ENCODE measurements at places on chromosomes 5 and 9.

GRCh38 chr5:177329883-177330282, 18.2 kb upstream of the MXD3 start:
- DNase-seq = no peak

DNA sequence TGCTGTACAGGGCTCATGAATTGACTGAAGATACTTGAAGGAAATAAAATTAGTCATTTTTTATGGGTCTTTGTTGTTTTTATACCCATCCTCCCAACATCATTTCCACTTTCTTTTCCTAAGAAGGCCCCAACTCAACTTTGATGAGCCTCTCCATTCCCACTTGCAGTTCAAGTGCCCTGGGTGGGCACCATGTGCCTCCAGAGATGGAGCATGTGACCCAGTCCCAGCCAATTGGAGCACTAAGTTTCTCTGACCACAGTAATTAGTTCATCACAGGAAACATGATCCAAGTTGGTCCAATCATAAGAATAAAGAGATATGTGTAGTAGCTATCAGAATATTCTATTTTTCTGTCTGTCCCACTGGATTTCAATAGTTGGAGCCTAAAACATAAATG, 46.9 kb downstream of the HTR4 start:
- no peak for DNase-seq

- no peak for DNase-seq
Observed at GRCh38 chr5:142726188-142726731, 40.4 kb upstream of the FGF1 start.

GRCh38 chr5:6544561-6544935, 88.3 kb downstream of the NSUN2 start:
- DNase-seq = no peak

GRCh38 chr9:125161284-125161918, 18.1 kb upstream of the SCAI start:
- no peak for DNase-seq

- DNase-seq = no peak
Observed at GRCh38 chr5:65098393-65098792, 329.7 kb downstream of the CWC27 start.

DNA sequence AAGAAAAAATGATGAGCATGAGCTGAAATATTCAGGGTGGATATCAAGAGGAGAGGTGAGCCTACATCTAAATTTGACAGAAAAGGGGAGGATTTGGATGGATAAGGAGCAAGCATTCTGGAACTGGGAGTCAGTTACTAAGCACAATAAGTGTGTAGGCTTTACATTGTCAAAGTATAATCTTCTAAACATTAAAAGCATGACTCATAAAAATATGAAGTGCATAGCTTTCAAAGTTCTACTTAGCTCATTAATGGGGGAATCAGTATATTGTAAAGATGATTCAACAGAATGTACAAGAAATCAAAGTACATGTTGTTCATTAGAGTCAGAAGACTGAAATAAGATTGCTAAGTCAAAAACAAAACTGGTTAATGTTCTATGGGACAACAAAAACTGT, 248.0 kb upstream of the GAS1 start:
- DNase-seq = no peak

- no peak for DNase-seq
Observed at GRCh38 chr9:27453860-27454553, 70.1 kb upstream of the IFNK start.

DNA sequence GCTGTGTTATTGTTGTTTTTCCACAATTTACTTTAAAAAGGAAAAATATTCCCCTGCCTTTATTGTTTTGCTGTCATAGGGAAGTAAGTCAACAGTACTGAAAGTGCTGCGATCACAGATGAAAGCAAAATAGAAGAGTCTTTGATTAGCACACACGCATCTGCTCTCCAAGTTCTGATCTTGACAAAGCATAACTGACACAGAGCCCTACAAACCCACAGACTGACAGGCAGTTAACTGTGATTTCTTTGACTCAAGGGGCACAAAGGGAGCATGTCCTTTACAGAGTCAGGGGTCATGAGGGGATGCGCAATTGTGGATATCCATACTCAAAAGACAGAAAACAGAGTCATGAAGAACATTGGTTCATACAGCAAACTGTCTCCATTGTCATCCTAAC, 123.7 kb downstream of the SNCAIP start:
- no peak for DNase-seq

GRCh38 chr5:168897387-168898122, 318.4 kb upstream of the PANK3 start:
- no peak for DNase-seq

- DNase-seq = no peak
Observed at GRCh38 chr9:7358876-7359275, 440.7 kb downstream of the DMAC1 start.

DNA sequence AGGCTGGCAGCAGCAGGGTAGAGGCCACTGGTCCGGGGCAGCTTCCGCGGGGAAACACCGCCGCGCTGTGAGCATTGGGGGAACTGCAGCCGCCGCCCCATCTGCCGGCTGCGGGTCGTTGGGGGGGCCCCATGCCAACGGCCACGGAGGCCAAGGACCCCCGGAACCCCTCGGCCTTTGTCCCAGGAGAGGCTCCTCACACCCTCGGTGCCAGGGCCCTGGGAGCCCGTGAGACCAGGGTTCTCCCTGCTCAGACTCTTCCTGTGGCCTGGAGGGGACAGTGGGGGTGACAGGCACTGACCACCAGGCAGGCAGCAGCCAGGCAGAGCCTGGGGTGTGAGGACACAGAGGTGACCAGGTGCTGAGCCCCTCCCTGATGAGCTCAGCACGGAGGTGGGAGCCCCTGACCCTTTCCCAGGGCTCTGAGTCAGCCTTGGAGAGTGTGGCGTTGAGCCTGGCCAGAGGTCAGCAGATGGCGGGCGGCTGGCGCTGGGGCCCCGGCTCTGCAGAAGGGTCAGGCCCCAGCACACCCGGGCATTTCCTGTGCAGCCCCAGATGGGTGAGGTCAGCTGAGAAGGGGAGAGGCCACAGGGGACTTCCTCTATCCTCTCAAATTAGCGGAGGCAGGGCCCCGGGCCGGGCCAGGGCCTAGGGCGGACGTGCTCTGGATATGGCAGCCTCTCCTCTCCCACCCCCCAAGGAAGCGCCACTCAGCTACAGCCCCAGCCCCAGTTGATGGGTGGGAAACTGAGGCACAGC, 17.9 kb upstream of the EGFL7 start:
- DNase-seq = peak; percentile 84

GRCh38 chr5:115649541-115649940, 23.7 kb upstream of the TMED7 start:
- no peak for DNase-seq

- DNase-seq = peak; percentile 49
Observed at GRCh38 chr9:111926421-111926875, 29.8 kb downstream of the UGCG start.

GRCh38 chr5:172874647-172875504, 40.8 kb downstream of the ERGIC1 start:
- DNase-seq = no peak

- DNase-seq = peak; percentile 21
Observed at GRCh38 chr9:105385381-105385985, 62.4 kb upstream of the FSD1L start.

DNA sequence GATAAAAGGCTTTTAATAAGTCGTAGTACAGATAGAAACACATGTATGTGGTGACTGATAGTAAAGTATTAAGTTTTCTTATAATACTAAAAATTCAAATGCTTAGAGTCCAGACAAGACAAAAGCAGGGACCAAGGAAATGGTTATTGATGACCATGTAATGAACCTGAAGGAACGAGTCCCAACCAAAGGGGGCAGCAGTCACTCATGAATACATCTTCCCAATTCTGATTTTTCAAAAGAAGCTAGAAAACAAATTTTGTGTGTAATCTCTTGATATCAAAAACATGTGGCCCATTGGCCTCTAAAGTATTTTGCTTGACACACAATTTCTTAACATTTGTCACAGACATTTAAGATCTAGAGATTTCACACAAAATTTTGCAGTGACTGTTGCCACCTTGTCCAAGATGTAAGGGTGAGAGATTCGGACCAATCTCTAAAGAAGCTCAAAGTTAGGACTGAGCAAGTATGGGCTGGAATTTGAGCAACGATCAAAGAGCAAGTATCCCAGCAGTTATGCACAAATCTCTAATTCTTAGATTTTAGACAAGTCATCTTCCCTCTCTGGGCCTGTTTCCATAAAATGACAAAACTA, 66.8 kb downstream of the ARL15 start:
- DNase-seq = peak; percentile 23

GRCh38 chr5:152058267-152058666, 133.6 kb upstream of the GLRA1 start:
- no peak for DNase-seq

- no peak for DNase-seq
Observed at GRCh38 chr5:72667708-72668107, 148.8 kb upstream of the TNPO1 start.

- no peak for DNase-seq
Observed at GRCh38 chr5:141573489-141574121, 45.2 kb downstream of the DIAPH1 start.

- DNase-seq = no peak
Observed at GRCh38 chr5:104412649-104413240, 850.2 kb upstream of the NUDT12 start.

- DNase-seq = no peak
Observed at GRCh38 chr5:176192094-176192721, 46.0 kb upstream of the SIMC1 start.

DNA sequence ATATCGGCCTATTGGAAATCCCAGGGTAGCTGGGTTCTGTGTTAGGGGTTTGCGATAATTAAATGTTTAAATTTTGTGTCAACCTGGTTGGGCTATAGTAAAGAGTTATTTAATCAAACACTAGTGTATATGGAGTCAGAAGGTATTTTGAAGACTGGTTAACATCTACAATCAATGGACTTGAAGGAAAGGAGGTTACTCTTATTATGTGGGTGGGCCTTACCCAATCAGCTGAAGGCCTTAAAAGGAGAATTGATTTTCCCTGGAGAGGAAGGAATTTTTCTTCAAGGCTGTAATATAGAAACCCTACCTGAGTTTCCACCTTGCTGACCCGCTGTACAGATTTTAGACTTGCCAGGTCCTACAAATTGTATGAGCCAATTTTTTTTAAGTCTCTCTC, 411.4 kb downstream of the IRX1 start:
- no peak for DNase-seq

- DNase-seq = peak; percentile 83
Observed at GRCh38 chr9:133133681-133134387, 12.8 kb upstream of the RALGDS start.

DNA sequence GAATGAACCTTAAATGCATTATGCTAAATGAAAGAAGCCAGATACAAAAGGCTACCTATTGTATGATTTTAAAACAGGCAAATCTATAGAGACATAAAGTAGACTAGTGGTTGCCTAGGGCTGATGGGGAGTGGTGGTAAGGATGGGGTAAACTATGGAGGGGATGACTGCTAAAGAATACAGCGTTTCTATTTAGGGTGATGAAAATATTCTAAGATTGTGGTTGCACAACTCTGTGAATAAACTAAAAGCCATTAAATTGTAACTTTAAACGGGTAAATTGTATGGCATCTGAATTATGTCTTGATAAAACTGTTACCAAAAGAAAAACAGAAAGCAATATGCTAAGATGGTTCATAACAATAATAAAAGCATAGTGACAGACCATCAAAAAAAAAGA, 21.4 kb downstream of the KLHL3 start:
- no peak for DNase-seq

DNA sequence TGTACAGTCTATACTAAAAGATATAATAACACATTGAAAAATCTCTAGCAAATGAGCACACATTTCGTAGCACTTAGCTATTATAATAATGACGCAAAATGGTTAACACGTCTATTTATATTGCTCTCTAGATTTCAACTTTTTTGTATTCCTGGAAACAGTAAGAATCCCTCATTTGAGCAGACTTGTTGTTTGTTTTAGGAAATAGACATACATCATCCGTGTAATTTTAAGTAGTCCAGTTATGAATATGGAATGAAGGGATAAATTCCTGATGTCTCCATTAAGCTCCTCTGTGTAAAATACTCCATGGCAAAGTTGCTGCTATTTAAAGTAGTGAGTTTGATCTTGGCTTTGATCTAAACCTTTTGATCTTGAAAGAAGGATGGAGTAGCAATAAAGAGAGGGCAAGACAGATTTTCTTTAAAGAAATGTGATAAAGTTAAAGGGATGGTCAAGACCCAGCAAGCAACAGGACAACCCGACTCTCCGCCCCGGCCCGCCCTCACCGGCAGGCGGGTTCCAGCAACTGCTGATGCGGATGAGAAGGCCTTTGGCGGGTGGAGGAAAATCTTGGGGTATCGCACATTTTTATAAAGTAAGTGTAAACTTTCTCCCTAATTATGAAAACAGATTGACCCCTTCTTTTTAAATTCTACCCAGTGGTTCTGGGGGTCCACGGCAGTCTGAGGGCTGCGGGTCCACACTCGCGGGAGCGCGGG, 277.4 kb downstream of the AOPEP start:
- DNase-seq = peak; percentile 32

DNA sequence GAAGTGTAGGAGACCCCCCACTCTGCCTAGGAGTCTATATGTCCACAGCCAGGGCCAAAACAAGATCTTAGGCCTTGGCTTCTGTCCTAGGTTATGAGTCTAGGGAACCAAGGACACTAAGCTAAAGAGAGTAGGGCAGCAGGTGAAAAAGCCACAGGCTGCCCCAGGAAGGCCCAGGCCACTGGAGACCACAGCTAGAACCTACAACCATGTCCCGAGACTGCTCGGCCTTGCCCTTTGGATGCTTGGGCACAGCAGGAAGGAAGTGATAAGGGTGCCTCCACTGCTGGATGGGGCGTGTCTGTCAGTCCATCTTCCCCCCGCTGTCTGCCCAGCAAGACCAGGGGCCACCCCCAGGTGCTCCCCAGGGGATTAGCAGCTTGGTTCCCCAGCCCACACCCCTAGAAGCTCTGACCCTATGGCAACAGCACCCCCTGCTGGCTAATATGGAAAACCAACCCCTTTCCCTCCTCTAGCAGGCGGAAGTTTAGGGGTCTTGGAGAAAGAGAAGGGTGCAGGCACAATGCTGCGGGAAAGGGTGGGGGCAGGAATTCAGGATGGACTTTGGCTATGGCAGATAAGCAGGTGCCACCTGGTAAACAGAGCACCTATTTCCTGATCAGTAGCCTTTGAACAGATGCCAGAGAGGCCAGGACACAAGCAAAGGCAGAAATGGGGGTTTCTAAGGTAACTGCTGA, 10.5 kb upstream of the IRF1 start:
- peak; percentile 82 for DNase-seq

DNA sequence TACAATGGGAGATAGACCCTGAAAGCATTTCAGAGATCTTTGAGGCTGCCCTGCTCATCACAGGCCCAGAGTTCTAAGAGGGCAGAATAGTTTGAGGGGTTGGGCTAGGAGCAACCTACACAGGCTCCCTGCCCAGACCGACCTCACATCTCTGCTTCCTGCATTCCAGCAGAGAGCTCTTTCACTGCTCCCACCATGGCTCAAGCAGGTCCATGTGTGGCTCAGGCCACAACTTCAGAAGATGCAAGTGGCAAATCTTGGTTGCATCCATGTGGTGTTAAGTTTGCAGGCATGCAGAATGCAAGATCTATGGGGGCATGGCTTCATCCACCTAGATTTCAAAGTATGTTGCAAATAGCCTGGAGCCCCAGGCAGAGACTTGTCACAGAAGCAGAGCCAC, 39.0 kb downstream of the GDA start:
- no peak for DNase-seq

GRCh38 chr5:89817841-89818240, 591.7 kb downstream of the CETN3 start:
- no peak for DNase-seq
